ENCODE measurements at places on chromosomes 11 and 22.

DNA sequence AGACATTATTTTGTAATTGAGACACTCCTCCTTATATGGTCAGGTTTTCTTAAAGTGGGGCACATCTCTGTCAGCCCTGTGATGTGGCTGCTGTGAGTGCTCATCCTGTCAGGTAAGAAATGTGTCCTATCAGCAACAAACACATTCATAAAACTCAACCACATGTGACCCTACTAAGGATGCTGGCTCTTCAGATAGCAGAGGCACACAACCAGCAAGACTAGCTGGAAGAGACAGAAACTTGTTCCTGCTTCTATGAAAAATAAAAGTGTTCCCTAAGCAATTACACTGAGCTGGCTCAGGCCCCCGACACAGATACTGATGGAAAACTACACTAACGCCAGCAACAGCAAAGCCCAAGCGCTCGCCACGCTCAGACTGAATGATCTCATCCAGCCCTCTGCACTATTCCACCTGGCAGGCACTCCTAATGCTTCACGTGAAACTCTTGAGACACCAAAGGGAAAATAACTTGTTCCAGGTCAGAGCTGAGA, 49.8 kb upstream of the CYP2D6 start:
- no peak for DNase-seq

- DNase-seq: peak; percentile 72
Measured at GRCh38 chr22:17705951-17706900, 67.7 kb downstream of the BCL2L13 start.

GRCh38 chr11:113613619-113614018, 92.5 kb downstream of the TMPRSS5 start:
- no peak for DNase-seq

GRCh38 chr22:38820020-38820419, 23.8 kb downstream of the NPTXR start:
- DNase-seq: no peak

- no peak for DNase-seq
Measured at GRCh38 chr11:125414121-125414520, 81.9 kb downstream of the FEZ1 start.
